Ecto neural progenitor cell (in vitro differentiated cells): ENCODE measurements at places on chromosomes 3 and 15.

DNA sequence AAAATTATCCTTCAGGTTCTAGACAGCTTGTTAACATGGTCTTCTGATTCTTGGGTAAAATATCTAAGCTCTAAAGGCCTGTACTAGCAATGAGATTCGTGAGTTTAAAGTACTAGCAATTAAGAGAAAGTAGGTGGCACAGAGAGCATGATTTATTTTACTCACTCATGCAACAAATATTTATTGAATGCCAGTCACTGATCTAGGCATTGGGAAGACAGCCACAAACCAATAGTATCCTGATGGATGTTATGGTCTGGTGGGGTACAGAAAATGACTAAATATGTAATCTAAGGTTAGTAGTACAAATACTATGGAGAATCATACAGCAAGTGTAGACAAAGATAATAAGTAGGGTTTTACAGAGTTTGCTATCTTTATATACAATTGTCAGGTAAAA is 751.3 kb downstream of the ZNF385D start:
- no peak for DNase-seq

- DNase-seq: no peak
Observed at GRCh38 chr3:187719628-187720336, 17.4 kb upstream of the RTP2 start.

GRCh38 chr3:43477600-43477999 is 144.2 kb downstream of the ANO10 start:
- DNase-seq: no peak

GRCh38 chr3:120567370-120568201 is 28.6 kb upstream of the NDUFB4 start:
- DNase-seq: no peak

GRCh38 chr15:66136948-66137347 is 116.6 kb downstream of the MEGF11 start:
- DNase-seq: no peak

GRCh38 chr3:116005404-116005803 is 382.1 kb downstream of the GAP43 start:
- no peak for DNase-seq

DNA sequence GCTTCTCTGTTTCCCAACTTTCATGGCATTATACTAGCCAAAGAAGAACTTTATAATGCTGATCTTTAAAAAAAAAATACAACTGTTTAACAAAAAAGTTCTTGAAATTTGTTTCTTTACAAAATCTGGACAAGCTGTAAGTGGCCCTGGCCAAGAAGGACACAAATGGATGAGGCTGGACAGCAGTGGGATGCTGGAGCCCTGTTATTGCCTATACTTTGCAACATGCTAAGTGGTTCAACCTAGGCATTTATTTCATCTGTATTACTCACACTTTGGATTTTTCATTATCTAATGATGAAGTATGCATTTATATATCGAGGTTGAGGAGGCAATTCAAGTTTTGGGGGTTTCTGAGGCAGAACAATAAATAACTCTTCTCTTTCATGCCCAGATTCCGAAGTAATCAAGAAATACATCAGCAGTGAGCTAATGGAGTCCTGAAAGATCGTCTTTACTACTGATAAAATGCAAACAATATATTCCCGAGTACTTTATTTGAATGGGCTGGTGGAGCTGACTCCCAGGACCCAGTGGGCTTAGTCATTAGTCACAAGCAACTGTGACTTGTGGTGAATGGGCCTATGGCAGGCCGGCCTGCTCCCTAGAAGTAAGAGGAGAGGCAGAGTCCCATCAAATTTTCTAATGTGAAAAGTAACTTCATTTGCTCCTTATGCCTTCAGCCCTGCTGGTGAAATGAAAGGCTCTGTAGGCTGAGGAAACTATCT is 177.3 kb upstream of the DPH6 start:
- no peak for DNase-seq

DNA sequence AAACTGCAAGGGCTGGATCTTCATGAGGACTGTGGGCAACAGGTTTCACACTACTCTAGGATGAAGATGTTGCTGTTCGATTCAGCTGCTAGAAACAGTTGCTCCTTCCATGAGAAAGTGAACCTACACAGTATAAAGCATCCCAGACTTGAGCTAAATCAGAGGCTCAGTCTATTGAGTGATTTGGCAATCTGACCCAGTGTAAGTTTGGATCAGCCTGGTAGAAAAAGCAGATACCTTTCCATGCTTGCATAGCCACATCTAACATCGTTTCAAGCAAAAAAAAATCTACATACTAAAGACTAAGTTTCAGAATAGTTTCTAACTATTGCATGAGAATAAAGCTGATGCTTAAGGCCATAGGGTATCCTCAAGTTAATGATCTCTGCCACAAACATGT is 4.6 kb downstream of the UQCC5 start:
- no peak for DNase-seq
